ENCODE measurements at places on chromosomes 16 and 17.

DNA sequence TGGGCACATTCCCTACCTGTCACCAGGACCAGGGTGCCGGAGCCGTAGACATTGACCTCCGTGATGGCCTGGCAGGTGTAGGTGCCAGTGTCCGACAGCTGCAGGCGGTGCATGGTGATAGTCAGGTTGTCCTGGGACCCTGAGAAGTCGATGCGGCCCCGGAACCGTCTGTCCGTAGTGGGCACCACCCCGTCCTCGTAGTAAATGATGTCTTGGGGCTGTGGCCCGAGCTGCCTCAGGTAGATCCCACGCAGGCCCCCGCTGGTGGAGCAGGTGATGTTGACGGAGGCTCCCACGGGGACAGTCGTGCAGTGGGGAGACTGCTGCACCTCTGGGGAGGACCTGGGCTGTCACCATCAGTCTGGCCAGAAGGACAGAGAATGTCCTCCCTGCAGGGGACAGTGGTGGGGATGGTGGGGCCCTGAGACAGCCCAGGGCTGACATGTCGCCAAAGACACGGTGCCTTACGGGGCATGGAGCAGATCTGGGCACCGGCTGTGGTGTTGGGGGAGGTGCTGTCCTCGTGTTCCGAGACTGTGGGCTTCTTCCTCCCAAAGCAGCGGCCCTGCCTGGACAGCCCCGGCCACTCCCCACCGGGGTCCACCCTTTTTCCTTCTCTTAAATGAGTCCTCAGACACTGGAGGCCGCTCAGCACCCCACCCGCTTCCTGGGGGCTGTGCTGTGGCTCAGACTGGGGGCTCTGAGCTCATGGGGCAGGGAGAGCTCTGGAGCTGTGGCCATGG lies 586 bp downstream of the CD7 start:
- DNase-seq = no peak

GRCh38 chr16:47374629-47375028 lies 86.2 kb downstream of the ITFG1 start:
- no peak for DNase-seq

DNA sequence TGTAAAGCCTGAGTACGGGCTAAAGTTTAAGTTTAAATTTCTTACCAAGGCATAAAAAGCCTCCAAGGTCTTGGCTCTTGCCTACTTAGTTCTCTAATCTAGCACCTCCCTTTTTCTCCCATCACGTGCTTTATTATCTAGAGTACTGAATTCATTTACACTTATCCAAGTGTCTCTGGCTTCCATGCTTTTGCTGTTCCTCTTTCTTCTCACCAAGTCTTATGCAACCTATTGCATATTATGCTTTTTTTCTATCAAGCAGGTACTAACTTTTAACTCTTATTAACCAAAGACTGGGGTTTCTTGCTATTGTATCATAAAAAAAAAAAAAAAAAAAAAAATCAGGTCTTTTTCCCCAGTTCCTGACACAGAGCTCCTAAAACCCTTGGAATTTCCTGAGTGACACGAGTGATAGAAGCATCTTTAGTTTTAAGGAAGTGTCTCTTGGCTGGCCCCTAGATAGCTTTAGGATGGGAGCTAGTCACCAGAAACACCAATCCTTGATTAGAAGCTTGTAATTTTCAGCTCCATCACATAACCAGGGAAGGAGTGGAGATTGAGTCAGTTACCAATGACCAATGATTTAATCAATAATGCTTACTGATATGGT lies 44.9 kb downstream of the SSH2 start:
- DNase-seq = no peak

DNA sequence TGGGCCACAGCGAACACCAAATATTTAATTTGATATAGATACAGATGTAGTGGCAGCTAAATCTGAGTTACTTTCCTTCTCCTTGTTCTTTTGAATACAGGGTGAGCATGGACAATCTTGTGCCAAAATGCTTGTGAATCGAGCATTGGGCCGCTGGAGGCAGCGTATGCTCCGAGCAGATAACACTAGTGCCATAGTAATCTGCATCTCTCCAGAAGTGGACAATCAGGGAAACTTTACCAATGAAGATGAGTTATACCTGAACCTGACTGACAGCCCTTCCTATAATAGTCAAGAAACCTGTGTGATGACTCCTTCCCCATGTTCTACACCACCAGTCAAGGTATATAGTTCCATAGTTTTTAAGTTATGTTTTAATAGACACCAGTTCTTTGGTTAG lies 21.2 kb upstream of the BCAS3 start:
- no peak for DNase-seq

GRCh38 chr17:48843187-48843900 lies 12.5 kb downstream of the CALCOCO2 start:
- DNase-seq = no peak

- peak; percentile 57 for DNase-seq
Measured at GRCh38 chr16:50297301-50298074, 31.1 kb downstream of the ADCY7 start.

GRCh38 chr16:89187770-89188392 lies 12.5 kb downstream of the SLC22A31 start:
- no peak for DNase-seq

- peak; percentile 78 for DNase-seq
Measured at GRCh38 chr17:48100591-48101011, 677 bp downstream of the CBX1 start.

- DNase-seq = no peak
Measured at GRCh38 chr16:84761448-84762368, 58.1 kb upstream of the CRISPLD2 start.

DNA sequence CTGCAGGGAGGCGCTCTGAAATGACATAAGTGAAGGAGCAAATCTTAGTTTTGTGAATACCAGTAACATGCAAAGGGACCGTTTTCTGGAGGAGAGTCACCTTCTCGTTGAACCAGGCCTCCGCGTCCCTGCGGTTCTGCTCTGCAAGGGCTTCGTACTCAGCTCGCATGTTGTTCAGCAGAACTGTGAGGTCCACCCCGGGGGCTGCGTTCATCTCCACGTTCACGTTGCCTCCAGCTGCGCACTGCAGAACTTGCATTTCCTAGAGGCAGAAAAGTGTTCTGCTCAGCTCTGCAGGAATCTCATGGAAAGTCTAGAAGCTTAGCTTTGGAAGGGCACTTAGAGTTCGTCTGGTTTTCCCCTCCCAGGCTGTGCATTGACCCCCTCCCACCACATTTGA lies 4.1 kb downstream of the KRT25 start:
- no peak for DNase-seq

- DNase-seq = no peak
Measured at GRCh38 chr17:61245706-61246135, 153.9 kb upstream of the TBX2 start.

DNA sequence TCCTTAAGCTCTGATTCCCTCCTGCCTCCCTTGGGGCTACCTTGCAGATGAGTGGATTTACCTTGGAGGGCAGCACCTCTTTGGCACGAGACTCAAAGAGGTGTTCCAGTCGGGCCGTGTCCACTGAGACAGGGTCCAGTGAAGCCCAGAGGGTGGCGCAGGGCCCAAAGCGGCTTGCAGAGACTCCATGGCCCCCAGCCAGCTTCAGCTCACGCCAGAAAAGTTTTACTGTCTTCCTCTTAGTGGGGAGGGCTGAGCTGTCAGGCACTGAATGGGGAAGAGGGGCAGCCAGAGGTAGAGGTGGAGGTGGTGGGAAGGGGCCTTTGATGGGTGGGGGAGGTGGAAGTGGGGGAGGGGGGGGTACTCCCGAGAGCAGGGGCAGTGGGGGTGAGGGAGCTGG lies 6.7 kb downstream of the TMEM208 start:
- DNase-seq = no peak

- no peak for DNase-seq
Measured at GRCh38 chr16:5642011-5642410, 544.4 kb upstream of the EEF2KMT start.

- DNase-seq = no peak
Measured at GRCh38 chr17:17059301-17059890, 17.1 kb downstream of the MPRIP start.

Measured in NCI-H146 (cell line).